Activated CD4-positive, CD25-positive, alpha-beta regulatory T cell treated with anti-CD3 and anti-CD28 coated beads, Interleukin-2, amount 50 U/mL, for 24 hours (primary cell): ENCODE measurements at places on chromosomes 16 and 17.
A peak's percentile ranks its signal among the peaks of the same experiment; 100 is the strongest.

DNA sequence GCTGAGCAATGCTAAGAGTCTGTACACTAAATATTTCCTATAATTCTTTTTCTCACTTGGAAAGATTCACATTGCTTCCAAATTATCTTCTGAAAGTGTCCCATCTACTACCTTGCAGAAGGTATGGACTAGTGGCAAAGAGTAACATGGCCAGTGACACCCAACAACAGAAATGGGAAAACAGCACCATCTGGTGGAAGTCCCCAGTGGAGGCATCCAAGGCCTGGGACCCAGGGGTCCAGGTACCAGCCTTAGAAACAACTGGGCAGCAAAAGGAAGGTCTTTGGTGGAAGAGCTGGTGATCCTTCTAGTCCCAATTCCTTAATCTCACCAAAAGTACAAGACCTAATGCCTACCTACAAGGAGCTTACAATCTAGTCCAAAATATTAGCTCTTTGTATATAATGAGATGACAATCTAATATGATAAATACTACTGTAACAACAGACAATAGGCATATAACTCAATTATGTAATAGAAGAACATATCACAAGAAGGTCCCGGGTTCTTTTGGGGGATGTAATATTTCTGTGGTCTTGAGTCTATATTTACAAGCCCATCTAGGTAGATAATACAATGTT lies 55.3 kb downstream of the SKAP1 start:
- ATAC-seq: no peak

DNA sequence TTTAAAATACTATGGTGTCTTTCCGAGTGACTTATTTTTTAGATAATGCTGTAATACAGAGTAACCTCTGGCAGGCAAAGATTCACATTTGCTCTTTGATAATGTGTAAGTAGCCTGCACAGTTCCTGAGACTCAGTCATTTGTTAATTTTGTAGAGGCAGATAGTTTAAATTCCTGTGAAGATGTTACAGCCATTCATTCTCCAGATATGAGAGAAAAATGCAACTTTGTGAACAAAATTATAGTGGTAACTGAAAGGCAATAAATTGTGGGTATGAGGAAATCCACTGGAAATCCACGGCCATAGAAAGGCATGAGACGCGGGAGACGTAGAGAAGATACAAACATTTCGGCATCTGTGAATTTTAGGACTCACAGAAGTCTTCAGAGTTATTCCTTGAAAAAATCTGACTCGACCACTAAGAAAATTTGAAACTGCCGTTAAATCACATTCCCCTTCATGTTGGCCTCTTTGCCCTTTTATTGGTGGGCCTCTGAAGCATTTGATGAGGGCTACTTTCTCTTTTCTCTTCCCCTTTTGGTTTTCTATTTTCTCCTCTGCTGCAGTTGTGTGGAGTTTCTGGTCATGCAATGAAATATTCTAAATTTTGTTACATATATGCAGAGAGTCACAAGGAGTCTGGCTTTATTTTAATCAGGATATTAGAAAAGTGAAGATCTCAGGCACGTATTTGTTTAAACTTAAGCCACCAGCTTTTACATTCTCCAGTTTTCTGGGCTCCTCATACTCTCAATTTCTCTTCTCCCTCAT lies 18.8 kb downstream of the HS3ST3A1 start:
- no peak for ATAC-seq

GRCh38 chr17:17343160-17343735 lies 40.1 kb downstream of the NT5M start:
- ATAC-seq: no peak

- no peak for ATAC-seq
Observed at GRCh38 chr16:88010968-88011483, 59.8 kb downstream of the BANP start.

DNA sequence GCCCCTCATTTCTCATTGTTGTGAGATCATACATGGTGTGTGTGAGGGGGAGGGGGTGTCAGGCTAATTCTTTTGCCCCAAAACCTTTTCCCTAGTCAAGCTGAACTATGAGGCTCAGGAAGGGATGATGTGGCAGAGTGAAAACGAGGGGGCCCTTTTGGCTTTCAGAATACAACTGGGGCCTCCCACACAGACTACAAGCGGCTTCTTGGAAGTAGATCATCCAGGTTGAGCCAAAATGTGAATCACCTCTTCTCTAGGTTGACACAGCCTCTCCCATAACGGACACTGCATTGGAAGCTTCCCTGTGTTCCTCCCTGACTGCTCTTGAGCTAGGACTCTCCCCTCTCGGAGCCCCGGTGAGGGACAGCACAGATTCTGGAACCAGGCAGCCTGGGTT lies 2.3 kb upstream of the ALKBH5 start:
- no peak for ATAC-seq

GRCh38 chr17:65489413-65490155 lies 71.9 kb downstream of the AXIN2 start:
- ATAC-seq: no peak

- no peak for ATAC-seq
Observed at GRCh38 chr16:68739964-68740627, 3.0 kb downstream of the CDH1 start.

- ATAC-seq: no peak
Observed at GRCh38 chr16:57706717-57707116, 12.1 kb downstream of the DRC7 start.

- no peak for ATAC-seq
Observed at GRCh38 chr17:57092779-57093178, 7.7 kb downstream of the AKAP1 start.

GRCh38 chr16:8818504-8819270 lies 21.0 kb downstream of the PMM2 start:
- peak; percentile 25 for ATAC-seq

DNA sequence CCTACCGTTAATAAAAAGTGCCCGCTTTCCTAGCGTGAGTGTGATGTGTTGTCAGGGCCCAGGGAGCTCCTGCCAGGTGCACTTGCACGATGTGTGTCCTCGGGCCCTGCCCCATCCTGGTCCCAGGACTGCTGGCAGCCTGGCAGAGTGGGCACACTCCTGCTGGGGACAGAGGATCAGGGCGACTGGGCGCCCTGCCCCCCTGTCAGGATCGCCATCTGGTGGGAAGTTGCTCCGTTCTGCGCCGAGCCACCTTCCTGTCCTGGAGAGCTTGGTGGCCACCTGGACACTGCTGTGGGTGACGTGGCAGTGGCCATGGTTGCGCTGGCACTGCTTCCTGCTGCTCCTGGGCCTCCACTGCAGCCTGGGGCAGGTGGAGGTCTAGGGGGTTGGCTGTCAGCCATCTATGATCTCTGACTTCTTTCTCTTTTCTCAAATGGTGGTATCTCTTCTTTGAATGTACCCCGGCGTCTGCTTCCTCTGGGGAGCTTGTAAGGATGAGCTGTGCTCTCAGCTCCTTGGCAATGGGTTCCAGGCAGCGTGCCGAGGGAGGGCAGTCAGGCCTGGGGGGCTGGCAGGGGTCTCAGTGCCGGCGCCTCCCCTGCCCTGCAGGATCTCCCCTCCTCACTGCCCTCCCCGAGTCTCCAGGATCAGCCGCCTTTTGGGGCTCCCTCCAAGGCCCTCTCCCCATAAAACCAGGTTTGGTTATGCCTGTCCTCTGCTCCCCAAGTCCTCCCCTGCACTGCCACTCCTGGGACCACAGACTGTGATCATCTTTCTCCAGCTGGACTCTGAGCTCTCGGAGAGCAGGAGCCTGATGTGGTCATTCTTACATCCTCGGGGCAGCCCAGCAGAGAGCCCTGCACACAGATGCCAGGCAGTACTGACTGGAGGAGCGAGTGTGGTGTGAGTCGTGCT lies 76.9 kb downstream of the AMFR start:
- ATAC-seq: no peak

DNA sequence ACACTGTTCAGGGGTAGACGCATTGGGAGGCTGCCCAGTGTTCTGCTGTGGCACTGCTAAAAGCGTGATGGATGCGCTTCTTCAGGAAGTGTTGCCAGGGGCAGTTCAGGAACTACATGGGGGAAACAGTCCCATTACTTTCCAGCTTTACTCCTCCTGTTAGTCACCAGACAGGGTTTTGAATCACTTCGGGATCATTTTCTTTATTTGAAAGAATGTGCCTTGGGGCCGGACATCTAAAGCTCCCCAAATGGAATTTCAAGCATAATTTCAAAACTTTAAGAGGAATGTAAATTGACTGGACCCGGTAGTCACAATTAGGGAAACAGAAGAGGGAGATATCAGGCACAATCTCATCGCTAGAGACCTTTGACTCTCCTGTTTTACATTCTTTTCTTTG lies 1.3 kb upstream of the KRTAP2-1 start:
- no peak for ATAC-seq

GRCh38 chr17:77609553-77610517 lies 348.7 kb upstream of the TNRC6C start:
- ATAC-seq: peak; percentile 94

- no peak for ATAC-seq
Observed at GRCh38 chr17:33055171-33055611, 63.5 kb downstream of the SPACA3 start.

- no peak for ATAC-seq
Observed at GRCh38 chr17:19656851-19657581, 8.5 kb downstream of the ALDH3A2 start.

DNA sequence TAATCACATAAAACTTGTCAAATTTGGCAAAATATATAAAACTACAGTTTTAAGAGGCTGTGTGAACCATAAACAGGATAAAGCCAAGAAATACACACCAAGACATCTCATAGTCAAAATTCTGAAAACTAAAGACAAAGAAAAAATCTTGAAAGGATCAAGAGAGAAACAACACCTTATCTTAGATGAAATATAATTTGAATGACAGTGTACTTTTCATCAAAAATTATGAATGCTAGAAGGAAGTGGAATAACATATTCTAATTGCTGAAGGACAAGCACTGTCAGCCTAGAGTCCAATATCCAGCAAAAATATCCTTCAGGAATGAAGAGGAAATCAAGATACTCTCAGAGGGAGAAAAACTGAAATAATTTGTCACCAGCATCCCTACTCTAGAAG lies 37.2 kb downstream of the PIK3R5 start:
- ATAC-seq: no peak

- ATAC-seq: no peak
Observed at GRCh38 chr17:79862238-79862637, 23.0 kb upstream of the CBX4 start.

- ATAC-seq: no peak
Observed at GRCh38 chr16:84940670-84941551, 70.4 kb downstream of the ZDHHC7 start.

- ATAC-seq: no peak
Observed at GRCh38 chr17:43625606-43626005, 36.1 kb downstream of the MEOX1 start.

DNA sequence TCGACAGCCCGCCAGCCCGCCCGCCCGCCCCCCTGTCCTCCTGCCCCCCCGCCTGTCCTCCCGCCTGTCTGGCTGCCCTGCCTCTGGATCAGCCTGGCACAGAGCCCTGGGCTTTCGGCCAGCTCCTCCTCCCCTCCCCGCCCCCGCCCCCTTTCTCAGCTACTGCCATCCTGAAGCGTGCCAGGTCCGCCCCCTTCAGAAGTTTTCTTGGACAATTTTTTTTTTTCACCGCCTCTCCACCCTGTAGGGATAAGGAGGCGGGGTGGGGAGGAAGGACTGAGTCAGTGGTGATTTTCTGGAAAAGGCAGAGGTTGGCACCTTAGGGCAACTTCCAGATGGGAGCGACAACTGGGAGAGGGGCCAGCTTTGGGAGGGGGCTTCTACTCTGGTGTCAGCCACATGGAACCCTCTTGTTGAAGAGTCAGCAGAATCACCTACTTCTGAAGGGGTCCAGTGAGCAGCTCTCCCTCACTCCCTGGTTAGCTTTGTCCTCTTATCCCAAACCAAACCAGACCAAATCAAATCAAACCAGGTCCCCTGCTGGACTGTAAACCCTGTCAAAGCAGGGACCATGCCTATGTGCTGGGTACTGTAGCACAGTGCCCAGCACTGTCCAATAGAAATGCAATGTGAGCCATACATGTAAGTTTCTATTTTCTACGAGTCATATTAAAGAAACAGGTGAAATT lies 19.7 kb downstream of the IGF2BP1 start:
- no peak for ATAC-seq

- peak; percentile 34 for ATAC-seq
Observed at GRCh38 chr17:78806451-78806850, 24.4 kb upstream of the CYTH1 start.
